Myocyte (in vitro differentiated cells): ENCODE measurements at places on chromosomes 4 and X.

DNA sequence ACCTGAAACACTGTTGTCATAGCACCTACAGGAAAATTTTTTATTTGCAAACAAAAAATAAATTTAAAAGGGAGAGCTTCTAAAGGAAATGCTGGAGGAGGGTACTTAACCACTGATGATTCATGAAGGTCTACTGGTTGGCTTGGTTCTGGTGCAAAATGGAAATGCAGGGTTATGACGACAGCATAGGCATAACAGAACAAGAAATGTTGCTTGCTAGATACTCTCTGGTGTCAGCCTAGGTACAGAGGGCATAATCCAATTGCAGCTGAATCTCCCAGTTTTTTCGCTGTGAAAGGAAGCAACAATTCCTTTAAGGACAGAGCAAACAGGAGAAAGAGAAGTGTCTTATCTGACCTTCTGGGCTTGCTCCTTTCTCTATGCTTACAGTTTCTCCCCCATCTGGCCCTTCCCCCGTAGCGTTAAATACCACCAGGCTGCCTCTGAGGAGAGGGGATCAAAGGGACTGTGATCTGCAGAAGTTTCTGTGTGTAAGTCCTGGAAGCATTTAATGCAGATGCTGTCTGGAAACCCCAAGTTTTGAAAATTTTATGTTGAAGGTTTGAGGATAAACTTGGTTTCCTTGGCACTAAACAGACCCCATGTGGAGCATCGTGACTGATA lies 23.7 kb upstream of the CASK start:
- no peak for DNase-seq

DNA sequence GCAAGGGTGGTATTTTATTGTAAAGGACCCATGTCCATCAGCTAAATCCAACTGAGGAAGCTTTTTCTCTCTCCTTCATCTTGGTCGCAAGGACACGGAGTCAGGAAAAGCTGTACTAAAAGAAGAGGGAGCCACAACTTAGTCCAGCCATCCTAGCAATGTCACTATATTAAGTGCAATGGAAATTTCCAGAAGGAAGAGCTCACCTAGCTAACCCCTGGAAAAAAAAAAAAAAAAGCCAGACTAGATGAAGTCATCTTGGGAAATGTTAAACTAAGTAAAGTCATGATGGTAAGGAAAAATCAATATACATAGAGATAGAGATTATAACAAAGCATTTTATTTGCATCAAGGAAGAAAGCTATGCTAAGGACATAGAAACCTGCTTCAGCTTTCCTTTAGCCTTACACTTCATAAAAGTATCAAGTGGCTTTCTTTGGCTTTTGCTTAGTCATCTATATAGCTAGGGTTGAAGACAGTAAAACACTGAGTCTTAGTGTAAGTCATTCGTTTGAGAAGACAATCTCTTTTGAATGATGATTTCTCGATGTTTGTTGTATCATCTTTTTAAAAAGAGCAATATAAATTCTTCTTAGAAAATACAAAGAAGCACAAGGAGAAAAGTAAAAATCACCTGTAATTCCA lies 18.6 kb upstream of the CA5B start:
- DNase-seq = no peak

GRCh38 chr4:185115827-185116232 lies 27.2 kb upstream of the SLC25A4 start:
- peak; percentile 67 for DNase-seq

GRCh38 chrX:129637217-129638109 lies 17.3 kb downstream of the APLN start:
- DNase-seq = peak; percentile 67

DNA sequence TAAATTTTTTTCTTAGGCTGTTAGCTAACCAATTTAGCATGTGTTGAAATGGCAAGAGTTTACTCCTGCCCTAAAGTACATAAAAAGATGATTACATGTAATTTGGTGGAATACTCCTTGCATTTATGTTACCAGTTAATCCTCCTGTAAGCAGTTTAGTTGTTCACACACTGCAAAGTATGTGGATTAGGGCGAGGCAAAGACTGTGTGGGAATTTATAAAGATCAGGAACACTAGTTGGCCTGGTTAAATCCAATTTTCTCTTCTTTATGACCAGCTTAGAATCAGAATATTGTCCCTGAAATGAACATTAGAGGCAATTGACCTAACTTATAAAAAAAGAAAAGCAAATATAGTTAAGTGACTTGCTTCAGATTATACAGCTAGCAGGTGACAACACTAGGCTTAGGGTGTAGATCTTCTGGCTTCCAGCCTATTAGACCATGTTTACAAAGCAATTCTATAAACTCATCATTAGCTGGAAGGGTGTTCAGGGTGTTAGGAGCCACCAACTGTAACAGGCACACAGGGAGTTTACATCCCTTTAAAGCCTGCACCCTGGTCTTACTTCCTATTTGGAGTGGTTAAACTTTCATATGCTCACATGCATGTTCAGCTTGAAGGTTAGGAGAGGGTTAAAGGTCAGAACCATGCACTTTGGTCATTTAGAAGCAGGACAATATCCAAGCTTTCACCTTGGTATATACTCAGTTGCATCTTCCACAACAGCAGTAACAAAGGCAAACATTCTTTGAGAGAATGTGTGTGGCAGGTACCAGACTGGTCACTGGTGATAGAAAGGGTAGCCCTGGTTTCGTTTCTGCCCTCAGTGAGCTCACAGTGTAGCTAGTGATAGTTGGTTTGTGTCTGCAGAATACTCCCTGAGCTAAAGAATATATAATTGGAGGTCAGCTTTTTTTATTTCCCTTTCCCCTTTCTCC lies 72.6 kb downstream of the GC start:
- DNase-seq = no peak

GRCh38 chrX:14590693-14591424 lies 61.5 kb downstream of the GLRA2 start:
- no peak for DNase-seq

- no peak for DNase-seq
Measured at GRCh38 chr4:81989202-81989601, 384.6 kb downstream of the HNRNPD start.

GRCh38 chrX:108323751-108324150 lies 114.5 kb downstream of the COL4A6 start:
- DNase-seq = no peak

- no peak for DNase-seq
Measured at GRCh38 chr4:78788007-78788889, 12.1 kb downstream of the BMP2K start.

GRCh38 chr4:7328913-7329638 lies 105.7 kb downstream of the PSAPL1 start:
- peak; percentile 94 for DNase-seq

DNA sequence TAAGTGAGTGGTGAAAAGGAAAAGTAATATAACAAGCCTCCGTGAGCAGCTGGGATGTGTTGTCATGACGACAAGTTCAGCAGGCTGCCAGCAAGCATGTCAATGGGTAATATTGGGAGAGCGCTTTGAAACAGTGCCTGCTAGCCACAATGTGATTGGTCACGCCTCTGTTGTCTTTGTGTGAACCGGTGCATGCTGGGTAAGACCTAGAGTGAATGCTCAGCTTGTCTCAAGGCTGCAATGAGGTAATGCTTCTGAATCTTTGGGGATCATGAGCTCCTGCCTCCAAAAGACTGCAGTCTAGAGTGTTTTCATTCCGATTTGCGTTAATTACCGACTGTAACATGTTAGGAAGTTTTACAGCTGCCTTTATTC lies 54.9 kb downstream of the STOX2 start:
- peak; percentile 38 for DNase-seq

GRCh38 chrX:128754130-128754529 lies 701.9 kb upstream of the ACTRT1 start:
- no peak for DNase-seq

GRCh38 chrX:154719132-154719675 lies 31.7 kb downstream of the GAB3 start:
- DNase-seq = no peak

DNA sequence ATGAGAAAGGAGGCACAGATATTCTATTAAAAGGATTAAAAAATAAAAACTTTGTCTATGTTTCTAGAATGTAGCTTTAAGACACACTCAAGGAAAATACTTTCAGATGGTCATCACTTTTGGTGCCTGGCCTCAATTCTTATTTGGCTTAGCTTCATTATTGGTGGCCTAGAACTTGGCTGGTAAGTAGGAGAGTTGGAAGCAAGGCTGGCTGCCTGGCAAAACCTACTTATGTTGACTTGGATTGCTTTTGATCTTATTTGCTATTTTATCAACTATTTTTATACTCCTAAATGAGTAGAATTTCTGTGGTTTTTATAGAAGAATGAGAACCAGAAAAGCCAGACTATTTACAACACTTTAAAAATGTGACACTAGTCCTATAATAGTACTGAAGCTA lies 35.3 kb upstream of the JADE3 start:
- DNase-seq = no peak

GRCh38 chr4:173578956-173579355 lies 48.9 kb upstream of the HAND2 start:
- DNase-seq = no peak

- peak; percentile 48 for DNase-seq
Measured at GRCh38 chr4:4541040-4541631, 712 bp downstream of the STX18 start.

- DNase-seq = no peak
Measured at GRCh38 chrX:107721318-107721717, 54.3 kb downstream of the TSC22D3 start.

GRCh38 chr4:57194068-57194611 lies 84.0 kb upstream of the IGFBP7 start:
- DNase-seq = no peak

- no peak for DNase-seq
Measured at GRCh38 chr4:65600656-65601055, 69.6 kb downstream of the EPHA5 start.
